ENCODE measurements at places on chromosomes 16 and 17. TPM values are rescaled to one million over a fixed set of nuclear protein-coding genes. Genes with fewer than 3 reads are reported as not detected.
A peak's percentile ranks its signal among the peaks of the same experiment; 100 is the strongest.

The COL1A1 gene
- total RNA-seq, result 23.4 TPM

DNA sequence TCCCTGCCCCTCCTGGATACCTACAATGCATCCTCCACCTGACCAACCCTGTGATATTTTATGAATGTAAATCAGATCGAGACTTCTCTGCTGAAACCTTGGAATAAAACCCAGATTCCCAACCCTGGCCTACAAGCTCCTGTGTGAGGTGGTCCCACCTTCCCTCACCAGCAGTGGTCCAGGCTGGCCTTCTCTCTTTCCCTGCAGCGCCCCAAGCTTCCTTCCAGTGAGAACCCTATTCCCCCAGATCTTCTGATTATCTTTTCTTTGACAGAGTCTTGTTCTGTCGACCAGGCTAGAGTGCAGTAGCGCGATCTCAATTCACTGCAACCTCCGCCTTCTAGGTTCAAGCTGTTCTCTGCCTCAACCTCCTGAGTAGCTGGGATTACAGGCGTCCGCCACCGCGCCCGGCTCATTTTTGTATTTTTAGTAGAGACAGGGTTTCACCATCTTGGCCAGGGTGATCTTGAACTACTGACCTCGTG, 2.5 kb upstream of the HELZ start:
- peaks cover 24% of the 10 kb centered on the region for H3K4me1 ChIP-seq
- no peaks in the 10 kb centered on the region for H3K36me3 ChIP-seq
- H3K27me3 ChIP-seq, result no peaks in the 10 kb centered on the region
- H3K4me3 ChIP-seq, result no peak overlapping the region

DNA sequence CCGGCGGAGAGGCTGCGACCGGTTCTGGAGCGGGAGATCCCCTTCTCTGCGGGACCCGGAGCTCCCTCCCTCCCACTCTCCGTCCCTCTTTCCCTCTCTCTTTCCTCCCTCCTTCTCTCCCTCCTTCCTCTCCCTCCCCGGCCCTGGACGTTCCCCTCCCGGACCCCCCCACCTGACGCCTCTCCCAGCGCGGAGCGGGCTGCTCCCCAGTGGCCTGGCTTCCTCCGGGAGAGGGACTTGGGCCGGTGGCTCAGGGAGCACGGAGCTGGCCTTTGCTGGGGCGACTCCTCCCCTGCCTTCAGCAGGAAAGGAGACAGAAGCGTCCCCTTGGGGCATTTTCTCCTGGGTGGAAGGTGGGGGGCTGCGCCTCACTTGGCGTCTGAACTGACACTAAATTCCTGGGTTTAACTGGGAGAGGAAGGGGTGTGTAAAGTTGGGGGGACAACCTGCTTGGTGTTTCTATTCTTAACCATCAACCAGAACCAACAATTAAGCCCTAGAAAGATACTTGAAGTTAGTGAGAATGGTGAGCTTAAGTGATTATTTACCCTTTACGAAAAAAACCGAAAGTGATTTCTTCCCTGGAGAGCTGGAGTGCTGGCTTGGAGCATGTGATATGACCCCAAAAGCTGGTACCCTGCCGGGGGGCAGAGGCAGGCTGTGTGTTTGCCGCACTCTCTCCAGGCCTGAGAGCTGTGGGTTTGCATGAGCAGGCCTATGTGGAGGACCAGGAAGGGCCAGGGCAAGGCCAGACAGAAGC, 775 bp downstream of the SPIRE2 start:
- H3K36me3 ChIP-seq, result no peaks in the 10 kb centered on the region
- H3K27me3 ChIP-seq, result no peaks in the 10 kb centered on the region
- DNase-seq, result peak; percentile 44
- peak overlapping the region; percentile 2 for H3K27ac ChIP-seq

- no peak overlapping the region for H3K27ac ChIP-seq
- H3K4me3 ChIP-seq, result no peak overlapping the region
- peaks cover 15% of the 10 kb centered on the region for H3K4me1 ChIP-seq
- no peaks in the 10 kb centered on the region for H3K27me3 ChIP-seq
- H3K36me3 ChIP-seq, result no peaks in the 10 kb centered on the region
Observed at GRCh38 chr16:10619271-10619849, 39.0 kb upstream of the EMP2 start.

DNA sequence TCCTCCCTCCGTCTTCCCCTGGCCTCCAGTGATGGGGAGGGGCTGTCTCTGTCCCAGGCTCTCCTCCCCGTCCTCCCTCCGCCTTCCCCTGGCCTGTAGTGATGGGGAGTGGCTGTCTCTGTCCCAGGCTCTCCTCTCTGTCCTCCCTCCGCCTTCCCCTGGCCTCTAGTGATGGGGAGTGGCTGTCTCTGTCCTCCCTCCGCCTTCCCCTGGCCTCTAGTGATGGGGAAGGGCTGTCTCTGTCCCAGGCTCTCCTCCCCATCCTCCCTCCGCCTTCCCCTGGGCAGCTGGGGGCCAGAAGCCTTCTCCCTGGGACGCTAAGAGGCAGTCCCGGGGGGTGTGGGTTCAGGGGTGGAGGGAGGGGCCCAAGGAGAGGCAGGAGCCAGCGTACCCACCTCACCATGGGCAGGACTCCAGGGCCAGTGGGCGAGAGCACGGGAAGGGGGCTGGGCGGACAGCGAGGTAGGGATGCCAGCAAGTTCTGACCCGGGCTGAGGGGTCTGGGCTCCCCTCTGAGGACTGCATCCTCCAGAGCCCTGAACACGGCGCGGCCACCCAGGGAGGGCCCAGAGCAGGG, 14.8 kb downstream of the UTS2R start:
- no peaks in the 10 kb centered on the region for H3K27me3 ChIP-seq
- H3K4me3 ChIP-seq, result no peak overlapping the region
- DNase-seq, result no peak
- H3K27ac ChIP-seq, result no peak overlapping the region
- H3K4me1 ChIP-seq, result peaks cover 13% of the 10 kb centered on the region
